ENCODE measurements at places on chromosomes 12 and 14.
A peak's percentile ranks its signal among the peaks of the same experiment; 100 is the strongest.

DNA sequence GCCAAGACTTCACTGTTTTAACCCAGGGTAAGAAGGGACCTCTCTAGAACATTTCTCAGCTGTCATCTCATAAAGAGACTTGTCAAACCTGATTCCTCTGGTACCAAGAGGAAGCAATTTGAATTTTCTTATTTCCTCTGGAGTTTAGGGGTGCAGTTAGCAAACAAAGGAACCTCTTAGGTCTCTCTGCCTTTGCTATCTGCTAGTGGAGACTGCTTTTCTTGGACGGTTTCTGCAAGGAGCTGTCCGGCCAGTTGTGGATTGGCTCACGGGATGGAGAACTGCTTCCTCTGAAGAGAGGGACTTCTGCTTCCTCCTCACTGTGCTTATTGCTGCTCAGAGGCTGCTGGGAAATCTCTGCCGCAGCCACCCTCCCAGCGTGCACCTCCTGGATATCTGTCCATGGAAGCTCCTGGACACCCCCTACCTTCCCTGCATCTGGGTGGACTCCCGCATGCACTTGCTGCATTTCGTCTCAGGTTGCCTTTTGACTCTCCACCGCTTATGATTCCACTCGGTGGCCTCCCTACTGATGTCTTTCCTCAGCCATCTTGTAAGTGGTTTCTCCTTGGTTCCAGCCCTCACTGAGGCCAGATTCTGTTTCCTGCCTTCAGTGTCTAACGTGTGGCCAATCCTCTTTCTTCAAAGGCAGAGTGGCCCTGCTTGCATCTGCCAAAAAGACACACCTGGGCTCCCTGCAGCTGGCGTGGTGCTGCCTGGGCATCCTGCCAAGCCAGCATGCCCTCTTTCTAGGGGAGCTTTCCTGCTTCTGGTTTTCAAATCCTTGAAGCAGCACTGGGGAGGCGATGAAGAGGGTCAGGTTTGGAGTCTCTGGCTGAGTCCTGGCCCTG lies 187.3 kb downstream of the CHST11 start:
- peak; percentile 74 for DNase-seq

DNA sequence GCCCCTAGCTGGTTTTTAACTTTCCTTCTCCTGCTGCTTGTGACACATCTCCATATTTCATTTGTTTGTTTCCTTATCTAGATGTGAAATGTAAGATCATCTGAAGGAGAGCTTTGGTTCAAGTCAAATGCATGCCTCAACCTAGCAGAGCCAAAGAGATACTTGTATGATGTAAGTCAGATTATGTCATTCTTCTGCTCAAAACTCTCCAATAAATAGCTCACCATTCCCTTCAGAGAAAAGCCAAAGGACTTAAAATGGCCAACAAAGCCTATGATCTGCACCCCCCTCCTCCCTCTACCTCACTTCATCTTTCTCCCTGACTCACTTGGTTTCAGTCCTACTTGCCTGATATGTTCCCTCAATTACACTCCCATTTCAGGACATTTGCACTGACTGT lies 68.1 kb downstream of the COX16 start:
- no peak for DNase-seq

DNA sequence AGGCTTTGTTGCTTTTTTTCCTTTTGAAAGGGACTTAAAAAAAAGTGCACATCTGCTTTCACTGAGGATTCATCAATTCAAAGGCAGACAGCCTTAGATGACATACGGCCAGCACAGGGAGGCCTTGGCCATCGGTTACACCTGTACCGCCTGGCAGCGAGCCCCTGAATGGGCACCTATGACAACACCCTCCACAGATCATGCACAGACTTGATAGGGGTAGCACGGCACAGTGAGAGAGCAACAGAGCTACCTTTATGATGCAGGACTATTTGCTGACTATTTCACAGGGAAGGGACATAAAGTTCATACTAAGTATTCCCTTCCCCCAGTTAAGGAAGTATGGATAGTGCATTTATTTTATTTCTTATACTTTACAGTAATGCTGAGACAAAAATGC lies 137.9 kb upstream of the ARID2 start:
- DNase-seq, result no peak

DNA sequence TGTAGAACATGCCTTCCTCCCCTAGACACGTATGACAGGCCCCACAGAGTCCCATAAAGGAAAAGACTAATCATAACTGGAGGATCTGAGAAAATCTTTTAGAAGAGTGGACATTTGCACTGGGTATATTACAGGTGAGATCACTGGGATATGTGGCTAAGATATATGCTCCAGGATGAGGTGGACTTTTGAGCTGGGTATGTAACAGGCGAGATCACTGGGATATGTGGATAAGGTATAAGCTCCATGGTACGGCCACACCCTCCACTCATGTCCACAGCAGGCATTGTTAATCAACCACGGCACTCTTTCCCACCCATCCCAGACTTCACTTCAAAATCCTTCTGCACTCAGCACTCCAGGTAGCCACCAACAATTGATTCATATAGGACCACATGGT lies 34.1 kb downstream of the CLMN start:
- DNase-seq, result no peak

- DNase-seq, result no peak
Measured at GRCh38 chr12:101691503-101692096, 5.8 kb upstream of the CHPT1 start.
